ENCODE measurements at places on chromosomes 12 and 14.

DNA sequence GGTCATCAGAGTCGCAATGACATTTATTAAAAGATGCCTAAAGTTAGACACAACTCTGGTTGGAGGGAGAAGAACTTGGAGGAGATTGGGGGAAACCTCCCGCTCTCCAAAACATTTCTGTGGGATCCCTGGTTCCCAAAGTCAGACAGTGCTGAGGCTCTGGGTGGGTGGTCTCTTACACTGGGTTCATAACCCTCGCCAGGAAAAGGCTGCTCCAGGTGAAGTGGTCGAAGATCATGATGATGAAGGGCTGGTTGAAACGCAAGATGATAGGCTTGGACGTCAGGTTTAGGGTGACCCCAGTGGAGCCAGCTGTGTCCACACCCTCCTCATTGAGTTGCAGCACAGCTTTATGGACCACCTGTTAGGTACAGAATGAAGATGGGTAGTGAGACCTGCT is 11.2 kb upstream of the SERPINA10 start:
- no peak for DNase-seq

DNA sequence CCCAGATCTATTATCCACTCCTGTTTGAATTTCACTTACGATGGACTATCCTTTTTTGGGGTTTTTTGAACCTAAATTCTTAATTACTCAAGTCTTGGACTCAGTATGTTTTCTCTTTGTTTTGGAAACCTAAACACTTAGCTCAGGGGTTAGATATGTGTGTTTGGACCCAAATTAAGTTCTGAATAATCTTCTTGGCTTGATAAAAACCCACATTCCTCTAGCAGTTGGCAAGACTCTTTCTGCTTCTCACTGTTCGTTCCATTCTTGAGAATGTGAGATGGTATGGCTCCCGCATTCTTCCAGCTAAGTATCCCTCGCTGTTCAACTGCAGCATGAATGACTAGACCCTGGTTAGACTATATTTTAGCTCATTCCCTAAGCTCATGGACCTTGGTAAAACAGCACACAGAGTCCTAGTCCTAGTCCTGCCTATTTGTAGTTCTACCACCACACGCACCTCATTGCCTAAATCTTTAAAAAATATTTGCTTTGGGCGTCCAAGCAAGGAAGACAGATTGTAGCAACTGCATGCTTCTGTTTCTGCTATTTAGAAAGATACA is 860.0 kb downstream of the RPS29 start:
- DNase-seq = no peak

GRCh38 chr12:12508612-12509011 is 54.1 kb downstream of the DUSP16 start:
- DNase-seq = no peak

GRCh38 chr12:121090586-121091514 is 41.8 kb upstream of the P2RX7 start:
- no peak for DNase-seq

GRCh38 chr14:94052662-94053061 is 26.5 kb downstream of the OTUB2 start:
- no peak for DNase-seq

DNA sequence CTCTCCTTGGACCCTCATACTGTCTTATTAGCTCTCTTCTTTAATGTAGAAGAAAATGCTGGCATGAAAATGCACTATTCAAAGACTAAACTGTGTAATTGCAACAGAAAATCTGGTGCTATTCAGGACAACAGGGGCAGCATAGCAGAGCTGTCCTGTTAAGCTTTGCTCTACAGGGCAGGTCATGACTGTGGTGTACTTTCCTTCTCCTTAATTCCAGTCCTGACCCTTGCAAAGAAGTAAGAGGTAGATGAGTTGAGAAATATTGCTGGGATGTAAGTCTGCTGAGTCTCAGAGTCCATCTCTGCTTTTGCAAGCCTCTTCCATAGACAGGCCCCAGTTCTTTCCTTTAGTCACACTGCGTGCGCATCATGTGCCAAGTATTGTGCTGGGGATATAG is 52.6 kb upstream of the STK38L start:
- DNase-seq = no peak

DNA sequence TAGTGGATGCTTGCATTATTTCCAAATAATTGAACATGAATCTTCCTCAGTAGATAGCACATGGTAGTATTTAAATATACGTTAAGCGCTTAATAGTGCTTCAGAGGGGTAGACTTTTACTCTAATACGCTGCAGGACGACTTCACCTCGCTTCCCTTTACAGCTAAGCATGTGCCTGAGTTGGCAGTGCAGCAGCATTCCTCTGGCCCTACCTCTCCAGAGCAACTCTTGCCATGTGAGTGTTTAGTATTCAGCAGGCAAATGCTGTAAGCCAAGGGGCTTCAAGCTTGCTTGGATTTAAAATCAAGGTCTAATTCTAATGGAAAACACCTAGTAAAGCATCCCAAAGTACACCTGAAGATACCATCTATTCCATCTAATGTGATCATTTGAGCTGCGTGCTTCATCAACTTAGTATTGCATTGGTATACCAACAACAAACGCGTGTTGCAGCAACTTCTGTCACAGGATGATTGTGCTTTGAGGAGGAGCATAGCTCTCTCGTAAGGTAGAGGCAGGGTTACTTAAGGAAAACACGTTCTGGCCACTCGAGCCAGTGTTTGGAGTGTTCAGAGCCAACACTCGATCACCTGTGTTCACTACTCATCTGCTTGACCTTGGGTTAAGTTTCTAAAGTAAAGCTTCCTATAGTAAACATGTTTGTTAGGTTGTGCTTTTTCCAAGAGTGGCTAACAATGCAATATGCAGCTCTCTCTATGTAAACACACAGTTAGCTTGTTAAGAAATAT is 60.6 kb downstream of the PIWIL1 start:
- no peak for DNase-seq

GRCh38 chr12:121110211-121110940 is 22.3 kb upstream of the P2RX7 start:
- DNase-seq = peak; percentile 68

All from fibroblast of skin of scalp (primary cell).